Fibroblast of skin of right biceps (primary cell): ENCODE measurements at places on chromosomes 6 and 20.

DNA sequence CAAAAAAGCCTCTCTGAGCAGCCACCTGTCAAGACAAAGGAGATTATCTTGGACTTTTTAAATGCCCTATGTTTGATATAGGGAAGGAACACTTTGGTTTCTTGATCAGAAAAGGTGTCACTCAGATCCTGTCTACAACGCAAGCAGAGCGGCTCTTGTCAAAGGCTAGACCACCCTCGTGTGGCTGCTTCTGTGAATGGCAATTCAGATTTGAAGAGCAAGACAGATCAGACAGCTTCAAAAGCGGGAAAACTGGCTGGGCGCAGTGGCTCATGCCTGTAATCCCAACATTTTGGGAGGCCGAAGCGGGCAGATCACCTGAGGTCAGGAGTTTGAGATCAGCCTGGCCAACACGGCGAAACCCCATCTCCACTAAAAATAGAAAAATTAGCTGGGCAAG is 10.1 kb upstream of the NXT1 start:
- DNase-seq: peak; percentile 63

DNA sequence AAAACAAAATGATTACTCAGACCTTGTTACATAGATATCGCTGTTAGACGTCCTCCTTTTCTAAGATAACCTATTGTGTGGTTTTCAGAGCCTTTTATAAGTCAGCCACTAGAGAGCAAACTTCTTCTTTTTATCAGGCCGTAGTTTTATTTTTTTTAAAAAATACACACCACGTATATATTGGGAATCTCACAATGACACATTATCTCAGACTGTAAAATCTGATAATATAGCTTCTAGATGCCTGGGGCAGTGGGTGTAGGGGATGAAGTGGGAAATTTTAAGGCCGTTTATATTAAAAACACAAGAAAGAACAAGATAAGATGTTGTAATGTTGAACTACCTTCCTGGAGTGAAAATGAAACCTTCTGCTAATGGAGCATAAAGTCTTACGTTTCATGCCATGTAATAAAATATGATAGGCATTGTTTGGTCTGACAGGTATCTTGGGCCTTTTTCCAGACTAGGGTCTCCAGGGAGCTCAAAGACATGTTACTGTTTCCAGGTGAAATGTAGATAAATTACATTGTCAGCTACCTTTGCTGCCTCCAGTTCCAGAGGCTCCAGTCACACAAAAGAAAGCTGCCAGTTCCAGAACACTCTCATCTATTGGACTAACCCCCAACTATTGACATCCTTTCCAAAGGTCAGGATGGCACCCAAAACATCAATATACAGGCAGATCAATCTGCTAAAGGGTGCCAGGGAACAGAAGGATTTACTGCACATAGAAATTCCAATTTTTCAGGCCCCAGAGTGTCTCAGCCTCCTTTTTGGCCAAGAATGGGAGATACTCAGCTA is 130.2 kb upstream of the AKIRIN2 start:
- DNase-seq: peak; percentile 33

DNA sequence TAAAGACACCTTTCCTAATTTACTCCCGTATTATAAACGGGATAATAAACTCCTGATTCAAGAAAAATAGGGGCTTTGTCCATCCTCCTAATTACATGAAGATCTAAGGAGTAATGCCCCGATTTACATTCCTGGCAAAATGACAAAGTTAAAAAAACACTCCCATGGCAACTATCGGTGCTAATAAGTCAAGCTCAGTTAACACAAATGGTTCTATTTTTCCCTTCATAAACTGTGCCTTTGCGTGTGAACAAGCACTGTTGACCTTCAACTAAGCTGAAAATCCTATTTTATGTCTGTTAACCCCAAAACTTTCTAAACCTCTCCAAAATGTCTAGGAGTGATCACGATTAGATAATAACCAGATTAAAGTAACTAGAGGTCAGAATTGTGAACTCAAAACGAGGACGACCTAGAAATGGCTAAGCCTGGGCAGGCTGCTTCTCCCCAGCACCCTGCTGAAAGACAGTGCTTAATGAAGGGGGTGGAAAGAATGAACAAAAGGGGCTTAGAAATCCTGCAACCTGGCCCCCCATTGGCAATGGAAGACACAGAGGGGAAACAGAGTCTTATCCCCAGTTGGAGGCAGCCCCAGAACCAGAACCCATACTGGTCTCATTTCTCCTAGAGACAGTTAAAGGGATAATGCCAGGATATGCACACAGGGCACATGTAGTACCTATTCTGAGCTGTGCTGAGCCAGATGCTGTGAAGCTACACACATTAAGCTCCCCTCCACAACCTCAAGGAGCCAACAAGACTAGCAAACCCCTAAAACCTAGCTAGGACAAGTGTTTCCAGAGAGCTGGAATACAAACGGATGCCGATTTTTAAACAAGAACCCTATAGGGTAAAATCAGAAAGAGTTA is 23.0 kb downstream of the SLC23A2 start:
- no peak for DNase-seq

GRCh38 chr6:79201983-79202382 is 32.5 kb downstream of the HMGN3 start:
- DNase-seq: no peak

- DNase-seq: no peak
Measured at GRCh38 chr20:40813029-40813431, 124.0 kb upstream of the MAFB start.

- no peak for DNase-seq
Measured at GRCh38 chr6:157117431-157118095, 205.8 kb downstream of the TMEM242 start.

DNA sequence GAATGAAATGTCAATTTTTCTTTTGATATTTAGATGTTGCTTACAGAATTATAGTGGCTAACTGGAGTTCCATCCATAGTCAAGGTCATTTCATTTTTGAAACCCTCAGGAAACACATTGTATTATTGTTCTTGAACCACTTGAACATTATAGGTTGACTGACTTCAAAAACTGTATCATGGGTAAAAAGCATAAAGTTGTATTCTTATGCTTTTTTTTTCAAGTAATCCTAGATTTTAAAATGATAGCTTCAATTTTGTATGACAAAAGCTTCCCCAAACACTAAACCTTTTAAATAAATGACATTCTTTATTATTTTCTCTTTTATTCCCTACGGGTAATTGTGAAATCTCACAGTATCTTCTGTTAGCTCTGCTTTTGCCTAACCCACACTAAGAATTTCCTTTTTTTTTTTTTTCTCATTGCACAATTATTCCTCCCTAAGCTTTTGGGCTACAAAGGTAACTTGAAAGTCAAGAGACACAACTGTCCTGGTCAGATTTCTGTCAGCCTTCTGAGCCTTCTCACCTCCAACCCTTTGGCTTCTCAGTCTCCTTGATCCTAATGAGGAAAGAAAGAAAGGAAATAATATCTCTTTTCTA is 36.9 kb upstream of the LAMA4 start:
- no peak for DNase-seq

- peak; percentile 13 for DNase-seq
Measured at GRCh38 chr6:166998256-166999144, 697 bp upstream of the CEP43 start.

- no peak for DNase-seq
Measured at GRCh38 chr20:5442101-5442500, 125.3 kb upstream of the PROKR2 start.

DNA sequence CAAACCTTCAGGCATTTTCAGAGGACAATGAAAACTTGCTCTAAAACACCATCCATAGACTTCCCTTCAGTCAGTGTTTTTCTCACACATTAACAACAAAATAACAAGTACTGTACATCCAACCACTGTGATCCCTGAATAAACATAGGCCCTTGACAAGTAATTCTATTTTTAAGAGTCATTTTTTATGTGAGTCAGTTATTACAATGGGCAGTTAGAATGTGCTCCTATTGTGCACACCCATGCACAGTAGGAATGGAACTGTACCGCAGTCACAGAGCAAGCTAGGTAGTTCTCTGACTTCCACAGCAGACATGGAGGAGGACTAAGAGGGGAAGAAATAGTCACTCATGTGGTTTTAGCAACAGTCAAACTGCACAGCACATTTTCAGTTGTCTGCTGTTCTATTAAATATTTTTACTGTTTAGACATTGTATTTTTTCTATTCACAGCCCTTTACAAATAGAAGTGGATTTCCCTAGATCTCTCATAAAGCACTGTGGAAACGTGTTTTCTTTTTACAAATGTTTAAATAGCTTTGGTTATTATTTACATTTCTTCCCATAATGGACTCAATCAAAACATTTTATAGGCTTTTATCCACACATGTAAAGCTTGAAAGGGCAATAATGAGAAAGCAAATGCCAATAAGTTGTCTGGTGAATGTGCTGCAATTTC is 100.4 kb downstream of the JAG1 start:
- peak; percentile 38 for DNase-seq

- DNase-seq: no peak
Measured at GRCh38 chr20:41047279-41047974, 18.8 kb downstream of the TOP1 start.

- DNase-seq: no peak
Measured at GRCh38 chr20:63493563-63494020, 5.3 kb downstream of the EEF1A2 start.

- DNase-seq: no peak
Measured at GRCh38 chr6:31737315-31737990, 1.1 kb upstream of the CLIC1 start.

- peak; percentile 87 for DNase-seq
Measured at GRCh38 chr20:43583982-43584432, 6.7 kb upstream of the IFT52 start.

- DNase-seq: no peak
Measured at GRCh38 chr6:167761794-167762258, 64.9 kb upstream of the AFDN start.

- DNase-seq: no peak
Measured at GRCh38 chr6:162613310-162613709, 114.3 kb downstream of the PRKN start.

DNA sequence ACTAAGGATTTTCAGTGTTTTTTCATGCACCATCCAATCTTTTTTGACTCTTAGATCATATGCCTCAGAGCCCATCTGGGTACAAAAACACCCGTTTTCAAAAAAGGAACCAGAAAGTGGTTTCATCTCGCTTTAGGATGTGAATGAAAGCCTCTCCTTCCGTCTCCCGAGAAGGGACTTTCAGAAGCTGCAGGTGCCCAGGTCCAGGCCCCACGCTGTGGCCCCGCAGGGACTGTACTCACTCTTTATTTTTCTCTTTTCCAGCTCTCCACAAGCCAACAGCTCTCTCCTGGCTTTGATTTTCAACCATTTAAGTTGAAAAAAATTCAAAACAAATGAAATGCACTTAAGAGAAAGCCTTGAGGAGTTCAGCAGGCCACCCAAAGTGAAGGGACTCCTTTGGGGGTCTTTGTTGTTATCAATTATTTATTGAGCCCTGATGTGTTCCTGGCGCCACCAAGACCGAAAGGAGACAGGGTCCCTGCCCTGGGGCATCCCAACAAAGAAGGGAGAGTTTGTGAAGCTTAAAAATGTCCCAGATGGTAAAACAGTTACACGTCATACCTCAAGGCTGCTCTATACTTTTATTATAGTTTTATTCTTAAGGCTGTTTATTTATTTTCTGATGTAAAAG is 467.3 kb downstream of the PREX1 start:
- no peak for DNase-seq

- DNase-seq: peak; percentile 16
Measured at GRCh38 chr6:150142670-150143515, at the start of gene PPP1R14C. TSS of gene PPP1R14C (plus strand) at chr6:150143044. CDS start at chr6:150143193, 149 bp downstream.

- DNase-seq: peak; percentile 88
Measured at GRCh38 chr6:26232940-26233648, 131.9 kb upstream of the BTN3A2 start.

- no peak for DNase-seq
Measured at GRCh38 chr6:32047539-32047854, 9.3 kb downstream of the CYP21A2 start.

GRCh38 chr20:54397292-54398140 is 77.9 kb upstream of the DOK5 start:
- DNase-seq: no peak

- DNase-seq: peak; percentile 19
Measured at GRCh38 chr6:162817196-162817595, 89.4 kb downstream of the PACRG start.

- no peak for DNase-seq
Measured at GRCh38 chr20:23646106-23646873, 8.5 kb upstream of the CST3 start.

- DNase-seq: no peak
Measured at GRCh38 chr6:144544266-144544830, 259.2 kb downstream of the UTRN start.

- no peak for DNase-seq
Measured at GRCh38 chr6:33077908-33078307, 2.1 kb downstream of the HLA-DPB1 start.

GRCh38 chr6:46254331-46254730 is 83.6 kb upstream of the ENPP5 start:
- no peak for DNase-seq

- peak; percentile 33 for DNase-seq
Measured at GRCh38 chr6:72218125-72218524, 331.8 kb downstream of the RIMS1 start.

DNA sequence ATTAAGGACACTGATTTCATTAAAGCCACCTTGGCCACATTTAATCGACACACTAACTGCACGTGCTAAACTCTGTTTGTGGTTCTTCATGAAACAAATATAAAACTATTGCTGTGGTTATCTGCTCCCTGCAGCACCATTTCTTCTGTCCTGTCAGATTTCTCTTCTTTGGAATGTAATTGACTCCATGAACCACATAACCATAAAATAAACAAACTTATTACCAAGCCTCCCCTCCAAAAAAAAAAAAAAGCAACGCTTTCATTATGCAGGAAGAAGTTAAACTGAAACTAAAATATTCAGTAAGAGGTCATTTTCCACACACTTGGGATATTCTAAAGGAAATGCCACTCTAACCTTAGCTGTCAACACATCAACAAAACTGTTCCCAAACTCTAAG is 319.1 kb upstream of the NT5E start:
- peak; percentile 75 for DNase-seq

DNA sequence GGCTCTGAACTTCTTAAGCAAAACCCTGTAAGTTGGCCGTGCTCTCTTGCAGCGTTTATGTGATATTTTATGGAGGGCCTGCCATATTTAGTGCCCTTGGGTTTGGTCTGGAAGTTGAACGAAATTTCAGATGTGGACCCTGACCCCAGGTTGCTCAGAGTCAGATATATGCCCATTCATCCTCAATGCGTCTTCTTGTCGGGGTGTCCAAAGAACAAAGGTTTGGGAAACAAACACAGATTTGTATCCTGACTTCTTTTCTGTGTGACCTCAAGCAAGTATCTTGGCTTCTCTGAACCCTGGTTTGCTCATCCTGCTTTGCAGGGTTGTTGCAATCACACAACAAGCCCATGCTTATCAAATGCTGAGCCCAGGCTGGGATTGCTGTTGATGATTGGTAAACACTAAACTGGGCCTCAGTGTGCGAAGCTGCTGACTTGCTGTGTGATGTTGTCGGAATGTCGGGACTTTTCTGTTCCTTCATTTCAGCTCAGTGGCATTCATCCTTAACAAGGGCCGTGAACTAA is 103.5 kb upstream of the PTPN1 start:
- DNase-seq: no peak

- no peak for DNase-seq
Measured at GRCh38 chr6:145272246-145272645, 463.1 kb downstream of the EPM2A start.

DNA sequence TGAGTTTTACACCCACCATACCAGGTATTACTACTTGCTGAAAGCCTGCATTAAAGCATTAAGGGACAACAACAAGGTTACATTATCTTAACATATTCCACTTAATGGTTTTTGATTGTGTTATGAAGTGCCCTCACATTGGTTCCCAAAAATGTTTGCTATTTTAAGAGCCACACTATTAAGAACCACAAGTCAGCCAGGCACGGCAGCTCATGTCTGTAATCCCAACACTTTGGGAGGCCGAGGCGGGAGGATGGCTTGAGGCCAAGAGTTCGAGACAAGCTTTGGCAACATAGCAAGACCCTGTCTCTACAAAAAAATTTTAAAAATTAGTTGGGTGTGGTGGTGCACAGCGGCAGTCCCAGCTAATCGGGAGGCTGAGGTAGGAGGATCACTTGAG is 28.2 kb downstream of the ATXN1 start:
- no peak for DNase-seq
